Skeletal muscle cell (primary cell): ENCODE measurements at places on chromosomes 6 and 20.

GRCh38 chr6:33191383-33192104 is 723 bp downstream of the COL11A2 start:
- no peak for DNase-seq

DNA sequence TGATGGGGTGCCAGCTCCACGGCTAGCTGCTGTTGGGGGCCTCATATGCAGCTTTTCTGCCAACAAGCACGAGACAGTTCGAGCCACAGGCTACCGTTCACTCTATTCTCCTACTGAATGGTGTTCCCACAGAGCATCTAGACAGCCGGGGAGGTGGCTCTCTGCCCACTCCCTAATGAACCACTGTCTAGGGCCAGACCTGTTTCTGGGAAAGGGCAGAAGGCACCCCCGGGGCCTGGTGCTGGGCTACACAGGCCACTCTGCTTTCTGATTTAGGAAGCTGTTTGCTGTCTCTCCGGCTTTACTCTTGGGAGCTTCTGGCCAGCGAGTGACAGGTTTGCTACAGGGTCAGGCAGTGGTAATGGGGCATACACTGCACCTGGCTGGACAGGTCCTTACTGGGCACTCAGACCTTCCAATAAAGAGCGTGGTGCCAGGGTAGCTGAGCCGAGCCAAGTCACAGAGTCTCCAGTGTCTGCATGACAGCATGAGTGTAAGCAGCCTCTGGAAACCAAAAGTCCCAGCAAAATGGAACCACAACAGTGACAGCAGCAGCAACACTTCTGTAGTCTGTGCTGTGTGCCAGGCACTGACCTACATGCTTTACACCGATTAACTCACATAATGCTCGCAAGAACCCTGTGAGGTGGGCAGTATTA is 8.4 kb downstream of the CCDC167 start:
- no peak for DNase-seq

DNA sequence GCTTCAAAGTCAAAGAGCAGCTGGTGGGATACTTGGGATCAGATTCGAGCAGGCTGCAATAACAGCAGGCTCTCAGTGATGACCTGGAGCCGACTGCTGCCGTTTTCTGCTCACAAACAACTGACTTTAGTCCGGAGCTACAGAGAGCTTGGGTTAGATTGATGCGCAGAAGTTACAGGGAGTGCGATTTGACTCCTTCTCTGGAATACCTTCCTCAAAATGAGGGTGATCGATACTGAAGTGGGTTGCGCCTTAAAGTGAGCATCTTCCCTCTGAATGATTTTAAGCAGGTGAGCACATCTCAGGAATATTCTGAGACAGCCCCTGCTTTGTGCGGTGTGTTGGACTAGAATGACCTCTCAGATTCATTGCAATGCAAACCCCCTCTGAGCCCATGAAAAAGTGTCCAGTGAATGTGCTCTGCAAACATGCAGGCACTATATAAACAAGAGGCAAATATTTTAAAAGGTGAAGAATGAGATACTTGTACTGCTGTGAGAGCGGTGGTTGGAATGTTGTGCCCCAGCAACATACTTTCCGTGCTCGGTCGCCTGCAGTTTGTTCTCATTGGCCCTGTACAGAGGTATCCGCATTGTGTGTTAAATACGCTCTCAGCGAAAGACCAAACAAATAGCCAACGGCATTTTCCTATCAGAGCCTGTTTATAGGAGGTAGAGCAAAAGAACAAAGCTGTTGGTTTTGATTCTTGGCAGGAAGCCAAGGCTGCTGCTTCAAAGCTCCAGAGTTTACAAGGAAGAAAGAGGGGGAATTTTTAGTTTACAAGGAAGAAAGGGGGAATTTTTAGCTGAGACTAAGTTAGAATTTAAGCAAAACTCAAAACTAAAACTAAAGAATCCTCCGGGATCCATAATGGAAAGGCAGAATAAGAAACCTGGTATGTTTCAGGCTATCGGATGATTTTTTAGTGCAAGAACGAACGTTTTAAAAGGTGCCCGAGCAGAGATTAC is 67.7 kb downstream of the PHACTR2 start:
- DNase-seq = peak; percentile 18

DNA sequence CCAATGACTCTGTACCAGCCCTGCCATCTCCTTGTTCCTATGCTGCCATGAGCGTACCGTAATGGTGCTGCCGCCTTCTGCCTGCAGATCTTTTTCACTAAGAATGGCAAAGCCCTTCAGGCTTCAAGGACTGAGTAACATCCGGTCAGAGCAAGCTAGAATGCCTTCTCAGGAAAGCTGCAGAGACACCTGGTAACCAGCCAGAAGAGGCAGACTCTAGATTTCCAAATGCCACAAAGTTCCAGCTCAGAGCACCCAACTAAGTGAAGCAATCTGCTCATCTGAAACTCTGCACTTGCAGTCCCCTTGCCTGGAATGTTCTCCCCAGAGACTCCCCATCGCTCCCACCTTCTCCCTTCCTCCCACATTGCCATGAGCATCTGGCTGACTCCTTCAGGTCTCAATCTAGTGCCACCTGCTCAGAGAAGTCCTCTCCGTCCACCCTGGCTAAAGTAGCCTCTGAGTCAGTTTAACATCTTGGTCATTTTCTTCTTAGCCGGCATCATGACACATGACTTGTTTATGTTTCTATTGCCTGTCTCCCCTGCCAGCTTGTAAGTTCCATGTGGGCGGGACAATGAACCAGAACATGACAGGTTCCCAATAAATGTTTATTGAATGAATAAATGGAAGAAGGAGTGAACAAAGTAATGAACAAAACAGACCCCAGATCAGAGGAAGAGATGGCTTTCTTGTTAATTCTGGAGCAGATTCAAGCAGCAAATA is 6.9 kb upstream of the OCSTAMP start:
- no peak for DNase-seq

GRCh38 chr20:25283221-25283951 is 35.5 kb downstream of the PYGB start:
- no peak for DNase-seq

GRCh38 chr6:144264270-144265060 is 20.7 kb upstream of the UTRN start:
- peak; percentile 76 for DNase-seq
